G401 (cell line): ENCODE measurements at places on chromosomes 1 and 21. TPM values are rescaled to one million over a fixed set of nuclear protein-coding genes. Genes with fewer than 3 reads are reported as not detected.

The BEND5 gene
- not detected in 2 replicates for total RNA-seq

- no peak for DNase-seq
Measured at GRCh38 chr21:33514229-33514628, 22.7 kb upstream of the DNAJC28 start.

The PRKCZ gene
- 96.8 and 107 TPM in 2 replicates for total RNA-seq

- DNase-seq = no peak
Measured at GRCh38 chr1:91020486-91020885, 1.3 kb downstream of the ZNF644 start.

The CSMD2 gene
- not detected in 2 replicates for total RNA-seq

- no peak for DNase-seq
Measured at GRCh38 chr1:206796981-206797402, 24.7 kb upstream of the IL10 start.

The EXO5 gene
- total RNA-seq = 3.5 and 9.9 TPM in 2 replicates

DNA sequence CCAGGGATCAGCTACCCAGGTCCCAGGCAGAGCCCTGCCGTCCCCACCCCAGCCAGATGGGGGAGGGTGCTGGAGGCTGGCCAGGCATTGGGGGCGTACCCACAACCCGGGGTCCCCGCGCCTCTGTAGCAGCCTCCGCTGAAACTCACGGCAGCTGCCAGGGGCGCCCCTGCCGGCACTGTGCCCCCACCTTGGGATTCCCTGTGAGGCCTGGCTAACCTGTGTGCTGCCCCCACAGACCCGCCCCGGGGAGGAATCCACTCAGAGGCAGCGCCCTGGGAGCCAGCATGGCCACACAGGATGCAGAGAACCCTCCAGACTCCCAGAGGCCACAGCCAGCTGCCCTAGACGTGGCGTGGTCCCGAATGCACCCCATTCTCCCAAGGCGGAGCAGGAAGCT is 3.8 kb downstream of the DVL1 start:
- DNase-seq = no peak

DNA sequence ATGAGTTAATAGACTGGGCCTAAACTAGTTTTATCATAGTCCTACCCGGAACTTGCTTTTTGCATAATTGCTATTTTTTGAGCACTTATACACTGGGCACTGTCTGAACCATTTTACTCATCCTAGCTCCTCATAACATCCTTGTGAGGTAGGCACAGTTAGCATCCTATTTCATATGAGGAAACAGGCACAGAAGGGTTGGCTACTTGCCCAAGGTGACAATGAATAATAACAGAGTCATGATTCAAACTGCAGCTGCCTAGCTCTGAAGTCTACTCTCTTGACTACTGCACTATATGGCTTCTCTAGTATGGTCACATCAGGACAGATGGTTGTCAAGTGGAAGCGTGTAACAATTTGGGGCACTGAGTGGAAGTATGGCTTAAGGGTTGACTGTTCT is 18.2 kb upstream of the RC3H1 start:
- peak; percentile 77 for DNase-seq

DNA sequence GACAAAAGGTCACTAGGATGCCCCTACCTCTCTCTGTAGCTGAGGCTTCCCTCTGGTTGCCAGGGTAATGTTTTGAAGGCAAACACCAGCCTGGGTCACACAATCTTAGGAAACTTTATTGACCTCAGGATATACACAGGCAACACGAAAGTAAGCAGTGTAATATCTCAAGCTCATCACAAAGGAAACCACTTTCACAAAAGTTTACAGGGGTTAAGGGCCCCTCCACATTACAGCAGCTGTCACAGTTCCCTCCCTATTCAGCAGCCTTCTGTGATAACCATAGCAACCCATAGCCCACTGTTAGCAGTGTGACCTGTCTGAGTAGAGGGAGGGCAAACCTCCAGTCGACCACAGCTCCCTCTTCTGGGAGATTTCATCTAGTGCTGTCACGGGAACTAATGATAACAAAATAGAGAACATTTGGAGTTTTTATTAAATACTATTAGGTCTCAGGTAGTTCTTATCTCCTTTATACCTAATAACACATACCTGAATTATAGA is 149.8 kb downstream of the PTPRC start:
- no peak for DNase-seq

GRCh38 chr1:8747879-8748825 is 69.3 kb downstream of the RERE start:
- no peak for DNase-seq

GRCh38 chr1:231057410-231057809 is 17.4 kb upstream of the FAM89A start:
- no peak for DNase-seq

DNA sequence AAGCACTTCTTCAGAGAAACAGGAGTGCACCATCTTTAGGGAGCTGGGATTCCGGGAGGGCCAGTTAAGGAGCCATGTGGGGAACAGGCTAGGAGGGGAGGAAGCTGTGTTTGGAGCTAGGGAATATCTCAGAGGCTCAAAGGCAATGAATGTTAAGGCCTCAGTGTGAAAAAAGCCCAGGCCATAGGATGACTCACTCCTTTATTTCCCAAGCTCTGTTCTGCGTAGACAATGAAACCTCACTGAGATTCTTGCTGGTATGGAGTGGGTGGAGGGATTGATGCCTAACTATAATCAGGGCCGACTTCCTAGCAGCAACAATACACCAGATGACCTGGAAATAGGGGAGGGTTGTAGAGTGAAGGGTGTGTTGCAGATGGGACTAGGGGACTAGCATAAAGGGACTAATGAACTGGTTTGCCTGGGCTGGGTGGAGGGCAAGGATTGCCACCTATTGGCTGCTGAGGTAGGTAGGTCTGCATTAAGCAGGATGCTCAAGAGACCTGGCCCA is 2.1 kb downstream of the GNAT2 start:
- no peak for DNase-seq
